ENCODE measurements at places on chromosomes 6 and 20.

GRCh38 chr6:162856885-162857284 lies 129.1 kb downstream of the PACRG start:
- DNase-seq = no peak

DNA sequence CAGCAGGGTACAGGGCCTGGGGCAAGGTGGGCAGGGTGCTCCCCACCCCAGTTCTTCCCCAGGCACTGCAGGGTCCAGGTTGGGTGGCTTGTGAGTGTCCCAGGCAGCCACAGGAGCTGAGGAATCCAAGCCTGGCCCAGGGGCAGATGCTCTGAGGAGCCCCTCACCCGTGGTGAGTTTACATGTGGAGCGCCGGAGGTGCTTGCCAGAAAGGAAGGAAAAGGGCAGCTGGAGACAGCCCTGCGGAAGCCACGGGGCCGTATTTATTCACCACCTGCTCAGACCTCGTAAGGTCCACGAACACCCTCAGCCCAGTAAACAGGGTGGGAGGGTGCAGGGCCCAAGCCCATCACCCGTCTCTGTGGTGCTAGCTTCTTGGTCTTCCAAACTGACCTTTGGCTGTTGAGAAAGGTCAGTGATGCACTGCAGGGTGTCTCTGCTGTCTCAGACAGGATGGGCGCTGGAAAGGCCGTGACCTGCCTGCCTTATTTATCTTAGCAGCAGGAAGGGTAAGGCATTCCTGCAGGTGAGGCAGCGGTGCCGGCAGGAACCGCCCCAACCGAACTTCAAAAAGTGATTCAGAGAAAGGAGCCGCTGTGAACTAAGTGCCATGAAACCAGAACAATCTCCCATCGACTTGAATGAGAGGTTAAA lies 4.0 kb upstream of the FRMD1 start:
- no peak for DNase-seq

GRCh38 chr6:151434369-151434768 lies 17.6 kb downstream of the RMND1 start:
- DNase-seq = no peak

DNA sequence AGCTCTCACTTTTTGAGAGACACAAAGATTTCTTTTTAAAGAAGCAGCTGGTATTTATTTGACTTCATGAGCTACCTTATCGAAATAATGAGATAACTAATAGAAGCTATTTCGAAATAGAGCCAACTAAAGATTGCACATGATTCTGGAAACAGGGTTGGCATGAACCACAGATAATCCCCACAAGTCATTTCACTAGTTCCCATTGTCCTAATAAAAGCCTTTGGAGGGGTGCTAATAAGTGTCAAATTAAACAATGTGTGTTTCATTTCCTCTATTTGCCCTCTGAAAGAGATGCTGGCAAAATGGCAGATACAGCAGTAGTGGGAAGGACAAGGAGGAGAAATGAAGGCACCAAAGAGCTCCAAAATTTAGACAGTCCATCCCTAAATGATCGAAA lies 78.6 kb upstream of the RIPOR2 start:
- DNase-seq = no peak

DNA sequence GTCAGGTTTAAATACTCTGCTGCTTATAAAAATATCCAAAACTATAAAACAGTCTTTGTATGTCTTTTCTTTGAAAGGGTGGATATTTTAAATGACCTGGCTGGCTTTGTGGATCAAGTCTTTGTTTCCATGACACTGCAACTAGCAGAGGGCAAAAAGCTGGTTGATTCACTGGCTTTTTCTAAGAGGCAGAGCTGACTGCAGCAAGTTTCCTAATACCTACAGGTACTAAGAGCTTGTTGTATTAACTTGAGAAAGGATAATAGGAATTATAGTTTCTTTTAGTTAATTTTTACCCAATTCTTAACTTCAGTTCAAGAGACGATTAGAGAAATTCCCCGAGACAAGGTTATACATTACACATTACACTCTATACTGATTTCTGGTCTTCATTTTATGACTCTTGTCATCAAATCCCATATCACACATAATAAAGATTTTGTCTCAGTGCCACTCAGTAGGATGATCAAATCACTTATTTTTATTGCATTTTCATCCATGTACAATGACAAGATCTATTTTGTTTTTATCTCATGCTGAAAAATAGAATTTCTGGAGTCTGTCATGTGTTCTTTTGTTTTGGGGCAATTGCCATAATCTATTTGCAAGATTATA lies 120.1 kb upstream of the RIMS1 start:
- DNase-seq = no peak

- DNase-seq = no peak
Measured at GRCh38 chr6:109872968-109873545, 105.1 kb upstream of the GPR6 start.

- no peak for DNase-seq
Measured at GRCh38 chr6:34138191-34138590, 7.7 kb downstream of the GRM4 start.

DNA sequence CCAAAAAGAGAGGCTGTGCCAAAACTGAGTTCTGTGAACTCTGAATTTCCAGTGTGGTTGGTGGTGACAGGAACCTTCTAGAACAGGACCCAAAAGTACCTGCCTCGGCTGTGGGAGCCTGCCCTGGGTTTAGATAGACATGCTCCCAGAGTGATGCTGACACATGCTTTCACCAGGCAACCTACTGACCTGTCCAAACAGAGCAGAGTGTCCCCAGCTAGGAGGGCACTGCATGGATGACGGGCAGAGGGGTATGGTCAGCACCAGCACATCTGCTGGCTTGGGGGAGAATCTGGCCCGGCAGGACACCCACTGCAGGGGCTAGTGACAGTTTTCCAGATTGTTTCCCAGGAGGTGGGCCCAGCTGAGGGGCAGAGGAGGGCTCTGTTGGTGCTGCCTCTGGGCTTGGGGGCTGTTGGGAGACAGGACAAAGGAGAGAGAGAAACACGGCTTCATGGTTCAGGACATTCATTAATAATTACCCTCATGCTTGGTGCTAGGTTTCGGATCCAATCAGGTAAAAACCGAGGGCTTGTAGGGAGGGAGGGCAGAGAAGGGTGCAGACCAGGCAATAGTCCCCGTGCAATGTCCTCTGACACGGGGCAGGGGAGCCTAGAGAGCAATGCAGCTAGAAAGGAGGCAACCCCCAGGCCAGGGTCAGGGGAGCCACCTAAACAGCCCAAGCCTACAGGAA lies 15.0 kb downstream of the KCNK5 start:
- DNase-seq = no peak

- no peak for DNase-seq
Measured at GRCh38 chr6:33875141-33875581, 71.4 kb upstream of the MLN start.

GRCh38 chr6:19759117-19759880 lies 77.9 kb upstream of the ID4 start:
- no peak for DNase-seq

- no peak for DNase-seq
Measured at GRCh38 chr20:43787937-43788336, 61.1 kb upstream of the GTSF1L start.

DNA sequence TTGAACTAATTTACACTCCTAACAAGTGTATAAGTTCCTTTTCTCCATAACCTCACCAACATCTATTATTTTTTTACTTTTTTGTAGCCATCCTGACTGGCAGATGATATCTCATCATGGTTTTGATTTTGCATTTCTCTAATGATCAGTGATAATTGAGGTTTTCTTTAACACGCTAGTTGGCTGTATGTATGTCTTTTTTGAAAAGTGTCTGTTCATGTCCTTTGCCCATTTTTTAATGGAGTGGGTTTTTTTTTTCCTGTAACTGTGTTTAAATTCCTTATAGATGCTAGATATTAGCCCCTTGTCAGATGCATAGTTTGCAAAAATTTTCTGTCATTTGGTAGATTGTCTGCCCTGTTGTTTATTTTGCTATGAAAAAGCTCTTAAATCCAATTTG lies 39.6 kb upstream of the TRIM39 start:
- no peak for DNase-seq

DNA sequence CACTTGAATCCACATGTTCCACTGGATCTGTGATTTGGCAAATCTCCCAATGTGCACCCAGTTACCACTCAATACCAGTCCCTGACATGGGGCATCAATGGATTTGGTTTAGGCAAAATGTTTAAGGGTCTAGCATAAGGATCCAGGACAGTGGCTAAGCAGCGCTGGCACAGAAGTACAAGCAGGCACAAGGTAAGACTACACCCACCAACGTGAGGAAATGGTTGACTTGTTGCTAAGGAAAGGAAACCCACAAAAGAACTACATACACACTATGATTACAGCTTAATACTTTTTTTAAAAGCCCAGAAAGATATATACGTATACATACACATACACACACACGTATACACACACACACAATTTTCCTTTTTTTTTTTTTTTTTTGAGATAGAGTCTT lies 79.0 kb downstream of the DNAAF9 start:
- DNase-seq = no peak

DNA sequence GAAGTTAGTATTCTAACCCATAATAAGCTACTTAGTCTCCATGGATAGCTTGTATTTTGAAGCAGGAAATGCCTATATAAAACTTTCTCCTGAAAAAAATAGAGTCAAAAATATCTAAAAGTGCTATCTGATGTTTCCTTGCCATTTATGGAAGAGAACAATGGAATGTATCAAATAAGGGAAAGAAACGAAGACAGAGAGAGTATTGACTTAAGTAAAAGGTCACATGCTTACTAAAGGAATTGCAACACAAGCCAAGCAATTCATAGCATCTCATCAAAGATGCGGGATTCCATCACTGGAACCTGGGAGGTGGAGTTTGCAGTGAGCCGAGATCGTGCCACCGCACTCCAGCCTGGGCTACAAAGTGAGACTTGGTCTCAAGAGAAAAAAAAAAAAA lies 112.9 kb upstream of the DTNBP1 start:
- no peak for DNase-seq

Measured in CD4-positive, alpha-beta T cell treated with Interferon gamma for 1 hour (primary cell).